ENCODE measurements at places on chromosomes 6 and 20. TPM values are rescaled to one million over a fixed set of nuclear protein-coding genes. Genes with fewer than 3 reads are reported as not detected.

- no peak for DNase-seq
Observed at GRCh38 chr6:119277052-119277451, 72.5 kb downstream of the MAN1A1 start.

Gene SLC35D3
- not detected for total RNA-seq

Gene MEI4
- total RNA-seq, result not detected

DNA sequence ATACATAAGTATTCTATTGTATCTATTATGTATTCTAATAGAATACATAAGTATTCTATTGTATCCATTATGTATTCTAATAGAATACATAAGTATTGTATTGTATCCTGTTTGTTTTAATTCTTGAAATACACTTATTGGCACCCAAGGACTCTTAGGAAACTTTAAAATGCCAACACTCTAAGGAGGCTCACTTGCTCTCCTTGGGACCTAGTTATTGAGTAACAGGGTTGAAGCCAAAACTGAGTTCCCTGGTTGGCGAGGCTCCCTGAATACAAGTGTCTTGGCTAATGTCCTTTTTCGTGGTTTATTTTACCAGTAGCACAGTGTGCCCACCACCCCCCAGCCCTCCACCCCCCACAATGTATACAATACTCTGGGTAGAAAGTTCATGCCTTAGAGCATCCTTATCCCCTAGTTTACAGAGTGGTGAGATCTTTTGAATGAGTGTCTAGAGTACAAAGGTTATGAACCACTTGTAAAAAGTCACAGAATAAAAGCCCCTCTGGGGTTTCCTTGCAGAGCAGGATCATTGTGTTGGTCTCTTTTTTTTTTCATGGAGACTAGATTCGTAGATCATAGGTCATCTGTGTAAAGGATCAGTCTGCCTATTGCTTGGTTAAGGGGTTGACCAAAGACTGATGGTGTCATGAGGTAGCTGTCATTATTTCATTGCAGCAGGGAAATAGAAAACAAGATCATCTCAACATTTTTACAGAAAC is 32.5 kb upstream of the PRDM1 start:
- no peak for DNase-seq

DNA sequence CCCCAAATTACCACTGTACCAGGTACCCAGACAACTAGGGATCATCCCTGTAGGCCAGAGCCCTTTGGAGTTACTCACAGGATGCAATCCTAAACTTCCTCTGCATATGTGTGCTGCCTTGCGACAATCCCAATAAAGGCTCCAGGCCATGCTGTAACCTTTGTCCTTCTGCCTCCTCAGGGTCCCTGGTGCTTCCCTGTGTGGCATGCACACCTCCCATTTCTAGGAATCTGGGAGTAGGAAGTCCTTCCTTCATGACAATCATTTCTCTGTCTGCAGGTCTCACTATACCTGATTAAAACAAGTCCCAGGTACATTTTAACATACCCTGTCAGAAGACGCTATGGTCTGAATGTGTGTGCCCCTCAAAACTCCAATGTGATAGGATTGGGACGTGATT is 37.0 kb upstream of the MCUR1 start:
- no peak for DNase-seq

Gene ATP5F1E
- total RNA-seq, result 76.1 TPM

GRCh38 chr6:33702345-33702977 is 9.0 kb downstream of the UQCC2 start:
- DNase-seq, result peak; percentile 46

- DNase-seq, result no peak
Observed at GRCh38 chr6:105036351-105036750, 79.4 kb downstream of the LIN28B start.

GRCh38 chr20:62977613-62978560 is 25.4 kb downstream of the SLC17A9 start:
- DNase-seq, result peak; percentile 90

- no peak for DNase-seq
Observed at GRCh38 chr6:170186006-170186935, 104.6 kb downstream of the DLL1 start.

Gene SDC4
- 24.0 TPM for total RNA-seq

GRCh38 chr20:37816726-37817125 is 86.2 kb upstream of the VSTM2L start:
- DNase-seq, result no peak

GRCh38 chr20:1905693-1906092 is 10.5 kb downstream of the SIRPA start:
- DNase-seq, result no peak

GRCh38 chr20:10605547-10606195 is 68.1 kb downstream of the JAG1 start:
- DNase-seq, result no peak

DNA sequence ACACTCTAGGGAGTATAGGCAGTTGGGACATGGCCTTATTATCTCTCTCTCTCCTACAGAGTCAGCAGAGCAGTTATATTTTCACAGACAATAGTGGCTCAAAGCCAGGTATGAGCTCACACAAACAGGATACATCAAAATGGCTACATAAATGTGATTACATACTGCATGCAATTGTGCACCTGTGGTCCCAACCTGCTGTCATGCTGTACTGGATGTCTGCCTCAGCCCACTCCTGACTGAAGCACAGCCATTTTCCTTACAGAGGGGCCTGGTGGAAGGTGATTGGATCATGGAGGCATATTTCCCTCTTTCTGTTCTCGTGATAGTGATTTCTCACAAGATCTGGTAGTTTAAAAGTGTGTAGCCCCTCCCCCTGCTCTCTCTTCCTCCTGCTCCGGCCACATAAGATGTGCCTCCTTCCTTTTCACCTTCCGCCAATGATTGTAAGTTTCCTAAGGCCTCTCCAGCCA is 37.0 kb upstream of the SAMHD1 start:
- peak; percentile 20 for DNase-seq

- no peak for DNase-seq
Observed at GRCh38 chr20:19025430-19026120, 186.9 kb upstream of the SLC24A3 start.

GRCh38 chr6:160363016-160363996 is 15.1 kb downstream of the SLC22A3 start:
- no peak for DNase-seq

Gene ZNF311
- total RNA-seq, result 0.98 TPM

All from activated CD4-positive, alpha-beta T cell treated with anti-CD3 and anti-CD28 coated beads for 36 hours (primary cell).